ENCODE measurements at places on chromosomes 2 and 18. TPM values are rescaled to one million over a fixed set of nuclear protein-coding genes. Genes with fewer than 3 reads are reported as not detected.

DNA sequence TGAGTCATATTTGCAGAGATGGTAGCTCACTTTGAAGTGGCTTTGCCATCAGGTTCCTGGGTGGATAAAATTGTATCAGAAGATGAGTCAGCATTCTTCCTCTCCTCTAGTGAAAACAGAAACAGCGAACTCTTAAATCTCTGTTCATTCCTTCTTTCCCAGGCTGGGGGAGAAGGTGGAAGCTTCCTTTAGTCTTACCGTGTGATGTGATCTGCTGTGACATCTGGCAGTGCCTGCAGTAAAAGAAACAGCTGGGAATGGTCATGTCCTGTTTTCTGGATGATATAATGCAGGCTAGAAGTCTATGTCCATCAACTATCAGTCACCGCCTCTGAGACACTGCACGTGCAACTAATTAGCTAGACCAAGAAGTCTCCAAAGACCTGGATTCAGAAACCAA is 171.6 kb downstream of the VAPA start:
- DNase-seq = no peak

DNA sequence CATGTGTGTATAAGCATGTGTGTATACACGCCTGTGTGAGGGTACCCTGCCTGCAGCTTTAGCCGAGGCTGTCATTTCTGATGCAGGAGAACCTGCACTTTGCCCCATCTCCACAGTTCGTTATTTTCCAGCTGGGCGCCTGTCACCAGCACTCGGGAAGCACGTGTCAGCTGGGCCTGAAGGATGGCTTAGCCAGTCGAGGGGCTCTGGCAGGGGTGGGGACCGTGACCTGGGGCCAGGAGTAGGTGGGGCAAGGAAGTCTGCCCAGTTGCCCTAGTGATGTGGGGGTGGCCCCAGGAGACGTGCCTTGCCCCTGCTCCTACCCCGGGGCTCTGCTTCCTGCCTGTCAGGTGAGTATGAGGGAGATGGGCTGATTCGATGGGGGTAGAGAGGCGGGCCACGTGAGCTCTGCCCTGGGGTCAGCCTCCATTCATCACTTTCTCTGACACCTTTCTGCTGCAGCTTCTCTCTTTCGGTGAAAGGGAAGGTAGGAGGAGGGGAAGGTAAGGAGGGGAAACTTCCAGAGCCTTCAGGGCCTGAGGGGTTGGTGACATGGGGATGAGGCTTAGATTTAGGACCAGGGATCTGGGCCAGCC is 130.6 kb upstream of the SKOR2 start:
- DNase-seq = no peak

DNA sequence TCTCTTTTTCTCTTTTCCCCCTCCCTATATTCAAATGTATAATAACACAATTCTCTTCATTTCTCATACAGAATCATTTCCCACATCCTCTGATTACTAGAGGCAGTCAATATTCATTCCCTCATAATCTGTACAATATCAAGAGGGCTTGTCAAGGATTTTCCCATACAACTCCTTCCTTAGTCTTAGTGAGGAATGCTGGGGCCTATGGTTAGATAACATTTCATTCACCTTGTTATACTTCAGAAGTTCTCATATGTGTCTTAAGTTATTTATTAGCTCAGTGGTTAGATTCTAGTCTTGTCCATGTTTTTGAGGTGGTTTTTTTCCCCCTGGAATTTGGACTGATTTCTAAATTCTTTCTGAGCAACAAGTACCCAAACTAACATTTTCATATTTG is 289.5 kb downstream of the PDE11A start:
- no peak for DNase-seq

DNA sequence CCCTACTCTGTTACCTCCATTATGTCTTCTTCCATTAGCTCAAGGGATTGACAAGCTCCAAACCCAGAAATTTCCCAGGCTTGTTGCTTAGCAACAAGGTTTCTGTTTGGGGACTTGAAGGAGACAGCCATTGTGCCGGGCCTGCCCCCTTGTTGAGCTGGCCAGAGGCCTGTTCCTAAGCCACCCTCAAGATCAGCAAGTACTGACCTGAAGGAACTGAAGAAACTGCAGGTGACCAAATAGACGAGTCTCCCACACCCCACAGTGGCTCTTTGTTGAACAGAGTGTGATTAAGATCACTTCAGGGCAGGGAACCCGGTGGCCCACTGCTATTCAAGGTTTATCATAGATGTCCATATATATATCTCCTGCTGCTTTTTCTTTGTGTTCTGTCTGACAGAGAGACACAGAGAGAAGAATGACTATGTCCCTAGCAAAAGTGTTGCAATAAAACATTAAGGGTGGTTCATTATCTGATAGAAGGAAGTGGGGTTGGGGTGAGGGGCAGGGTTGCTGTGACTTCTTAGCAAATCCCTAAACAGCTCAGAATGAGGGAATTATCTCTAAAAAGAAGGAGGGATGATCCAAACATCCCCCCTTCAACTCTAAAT is 69.2 kb downstream of the RNF144A start:
- no peak for DNase-seq

DNA sequence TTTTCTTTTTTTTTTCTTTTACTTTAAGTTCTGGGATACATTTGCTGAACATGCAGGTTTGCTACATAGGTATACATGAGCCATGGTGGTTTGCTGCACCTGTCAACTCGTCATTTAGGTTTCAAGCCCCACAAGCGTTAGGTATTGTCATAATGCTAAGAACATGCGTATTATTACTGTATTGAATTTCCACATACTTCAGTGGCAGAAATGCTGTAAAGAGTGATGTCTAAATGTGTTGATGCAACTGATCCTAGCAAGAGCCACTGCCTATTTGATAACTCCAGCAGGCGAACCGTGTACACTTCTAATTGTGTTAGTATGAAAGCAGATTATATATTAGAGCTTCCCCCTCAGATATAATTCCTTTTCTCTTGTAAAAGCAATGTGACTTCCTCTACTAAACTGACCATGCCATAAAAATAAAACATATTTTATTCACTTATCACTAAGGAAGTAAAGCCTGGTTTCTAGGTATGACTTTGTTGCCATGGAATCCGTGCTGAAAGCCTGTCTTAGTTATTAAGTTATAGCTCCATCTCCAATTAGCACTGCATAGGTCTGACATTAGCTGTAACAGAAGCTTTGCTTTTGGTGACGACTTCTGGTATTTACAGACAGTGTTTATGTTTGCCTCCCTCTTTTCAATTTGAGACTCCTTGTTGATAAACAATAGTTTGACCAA is 280.0 kb downstream of the GALR1 start:
- DNase-seq = no peak

GRCh38 chr2:43160778-43161177 is 65.6 kb downstream of the ZFP36L2 start:
- no peak for DNase-seq

- DNase-seq = peak; percentile 5
Observed at GRCh38 chr2:114201781-114202180, 240.7 kb upstream of the DPP10 start.

GRCh38 chr2:75790814-75791467 is 80.2 kb upstream of the GCFC2 start:
- DNase-seq = no peak

- no peak for DNase-seq
Observed at GRCh38 chr2:235690082-235690808, 196.4 kb downstream of the AGAP1 start.

GRCh38 chr18:40676668-40677067 is 1278.4 kb upstream of the PIK3C3 start:
- DNase-seq = no peak

DNA sequence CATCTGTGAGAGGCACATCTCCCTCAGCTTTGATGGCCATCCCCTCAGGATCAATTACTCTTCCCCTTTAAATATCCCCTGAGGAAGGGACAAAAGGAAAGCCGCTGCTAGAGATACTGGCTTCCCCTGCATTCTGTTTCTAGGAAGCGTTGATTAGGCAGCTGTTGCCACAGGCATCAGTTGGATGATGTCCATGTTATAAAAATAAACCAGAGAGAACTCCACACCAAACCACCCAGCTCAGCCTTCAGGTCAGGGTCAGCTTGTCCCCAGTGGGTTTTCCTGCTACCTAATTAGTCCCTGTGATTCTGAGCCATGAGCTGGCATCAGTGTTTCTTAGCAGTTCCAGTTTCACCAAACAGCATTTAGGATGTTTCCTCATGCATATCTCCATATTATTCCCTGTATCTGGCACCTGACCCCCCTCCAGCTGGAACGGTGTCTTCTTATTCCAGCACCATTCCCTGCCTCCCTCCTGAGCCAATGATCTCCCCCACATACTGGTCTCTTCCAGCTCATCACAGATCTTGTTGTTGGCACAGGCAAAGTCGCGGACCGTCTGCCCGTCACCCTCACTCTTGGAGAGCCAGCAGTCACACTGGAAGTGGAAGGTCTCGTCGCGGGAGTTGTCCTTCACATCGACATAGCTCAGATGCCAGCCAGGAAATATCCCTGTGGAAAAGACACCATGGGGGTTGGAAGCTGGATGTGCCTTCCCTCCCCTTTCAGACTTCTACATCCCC is 168.4 kb downstream of the LOXHD1 start:
- no peak for DNase-seq

DNA sequence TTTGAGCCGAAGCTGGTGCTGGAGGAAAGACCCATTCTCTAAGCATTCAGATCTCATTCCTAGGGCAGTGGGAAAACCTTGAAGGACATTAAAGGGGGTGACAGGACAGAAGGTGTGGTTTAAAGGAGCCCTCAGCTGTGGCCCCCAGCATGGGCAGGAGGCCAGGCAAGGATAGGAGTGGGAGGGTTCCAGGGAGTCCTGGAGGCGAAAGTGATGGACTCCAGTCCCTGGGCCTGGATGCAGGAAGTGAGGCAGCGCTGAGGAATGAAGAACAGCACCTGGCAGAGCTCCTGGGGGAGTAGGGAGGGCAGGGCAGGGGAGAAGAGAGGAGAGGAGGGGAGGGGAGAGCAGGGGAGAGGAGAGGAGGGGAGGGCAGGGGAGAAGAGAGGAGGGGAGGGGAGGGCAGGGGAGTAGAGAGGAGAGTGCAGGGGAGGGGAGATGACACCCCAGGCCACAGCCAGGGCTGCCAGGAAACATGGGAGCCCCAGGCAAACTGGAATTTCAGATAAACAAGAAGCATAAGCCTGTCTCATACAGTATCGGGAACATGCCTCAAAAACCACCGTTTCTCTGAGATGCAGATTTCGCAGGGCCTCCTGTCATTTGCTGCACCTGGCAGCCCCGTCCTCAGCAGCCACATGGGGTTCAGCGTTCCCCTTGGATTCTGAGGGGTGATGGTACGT is 5.7 kb downstream of the RAMP1 start:
- DNase-seq = no peak

- DNase-seq = no peak
Observed at GRCh38 chr2:101644842-101645383, 52.6 kb upstream of the MAP4K4 start.

GRCh38 chr2:16148632-16149348 is 208.4 kb downstream of the MYCN start:
- no peak for DNase-seq

DNA sequence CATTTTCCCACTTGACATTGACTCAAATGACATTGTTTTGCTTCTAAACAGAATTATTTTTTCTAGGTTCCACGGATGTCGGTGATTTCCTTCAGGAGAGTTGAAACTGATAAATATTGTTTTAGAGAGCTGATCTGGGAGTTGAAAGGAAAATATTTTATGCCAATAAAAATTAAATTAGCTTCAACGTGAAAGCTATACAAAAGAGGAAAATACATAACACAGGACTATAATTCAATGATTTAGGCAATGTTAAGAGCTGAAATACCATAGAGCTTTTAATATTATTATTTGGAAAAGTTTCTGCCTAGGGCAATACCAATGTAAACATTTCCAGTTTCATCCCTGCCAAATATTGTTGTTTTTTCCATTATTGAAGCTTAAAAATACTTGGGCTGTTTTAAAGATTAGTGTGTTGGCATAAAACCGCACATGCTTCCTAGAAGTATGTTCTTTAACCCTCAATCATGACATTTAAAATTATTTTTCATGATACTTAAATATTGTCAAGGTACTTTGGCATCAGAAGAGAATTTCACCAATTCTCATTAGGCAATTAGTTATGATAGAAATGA is 18.6 kb upstream of the PDE1A start:
- no peak for DNase-seq

GRCh38 chr2:230225486-230225885 is at the start of gene SP140:
Gene SP140 (plus strand): TSS chr2:230225736. CDS start chr2:230225845, 109 bp downstream.
- peak; percentile 87 for DNase-seq

- no peak for DNase-seq
Observed at GRCh38 chr2:233076749-233077148, 16.6 kb downstream of the INPP5D start.

DNA sequence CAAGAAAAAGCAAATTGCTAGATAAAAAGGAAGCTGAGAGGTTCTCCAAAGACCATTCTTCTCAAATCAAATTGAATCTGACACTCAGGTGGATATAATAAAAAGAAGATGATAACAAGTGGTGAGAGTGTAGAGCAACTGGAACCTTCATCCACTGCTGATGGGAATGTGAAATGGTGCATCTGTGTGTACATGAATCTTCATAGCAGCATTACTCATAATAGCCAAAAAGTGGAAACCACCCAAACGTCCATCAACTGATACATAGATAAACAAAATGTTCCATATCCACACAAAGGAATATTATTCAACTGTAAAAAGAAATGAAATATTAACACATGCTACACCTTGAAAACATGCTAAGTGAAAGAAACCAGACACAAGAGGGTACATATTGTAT is 357.2 kb upstream of the EPHA4 start:
- DNase-seq = no peak

DNA sequence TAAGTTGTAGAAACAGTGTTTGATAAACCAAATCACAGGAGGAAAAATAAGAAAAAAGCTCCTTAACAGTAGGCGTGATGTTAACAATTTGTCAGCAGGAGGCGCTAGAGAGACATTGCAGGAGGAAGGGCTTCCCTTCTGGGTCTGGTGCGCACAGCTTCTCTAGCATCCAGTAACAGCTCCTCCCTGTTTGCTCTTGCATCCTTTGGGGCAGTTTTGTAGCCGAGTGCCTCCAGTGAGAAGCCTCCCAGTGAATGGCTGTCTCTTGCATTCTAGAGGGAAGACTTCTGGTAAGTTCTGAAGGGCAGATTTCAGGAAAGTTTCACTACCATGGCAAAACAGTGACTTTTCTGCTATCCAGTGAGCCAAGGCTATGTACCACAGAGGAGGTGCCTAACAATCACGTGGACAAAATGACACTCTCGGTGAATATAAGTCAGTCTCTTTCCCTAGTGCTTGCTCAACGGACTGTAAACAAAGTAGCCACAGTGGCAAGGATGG is 9.5 kb upstream of the ZNF396 start:
- peak; percentile 81 for DNase-seq

DOK6 gene
- total RNA-seq = not detected

IL36RN gene
- total RNA-seq = not detected

OSBPL1A gene
- total RNA-seq = 2.7 TPM

DNAH7 gene
- 0.29 TPM for total RNA-seq

BMP10 gene
- not detected for total RNA-seq

CD8B2 gene
- total RNA-seq = not detected

ILKAP gene
- 46.6 TPM for total RNA-seq

EPAS1 gene
- 2.1 TPM for total RNA-seq

FECH gene
- 19.2 TPM for total RNA-seq

IL1B gene
- not detected for total RNA-seq

EGR4 gene
- total RNA-seq = 0.07 TPM
